HAP-1 (cell line): ENCODE measurements at places on chromosomes 2 and 18.

DNA sequence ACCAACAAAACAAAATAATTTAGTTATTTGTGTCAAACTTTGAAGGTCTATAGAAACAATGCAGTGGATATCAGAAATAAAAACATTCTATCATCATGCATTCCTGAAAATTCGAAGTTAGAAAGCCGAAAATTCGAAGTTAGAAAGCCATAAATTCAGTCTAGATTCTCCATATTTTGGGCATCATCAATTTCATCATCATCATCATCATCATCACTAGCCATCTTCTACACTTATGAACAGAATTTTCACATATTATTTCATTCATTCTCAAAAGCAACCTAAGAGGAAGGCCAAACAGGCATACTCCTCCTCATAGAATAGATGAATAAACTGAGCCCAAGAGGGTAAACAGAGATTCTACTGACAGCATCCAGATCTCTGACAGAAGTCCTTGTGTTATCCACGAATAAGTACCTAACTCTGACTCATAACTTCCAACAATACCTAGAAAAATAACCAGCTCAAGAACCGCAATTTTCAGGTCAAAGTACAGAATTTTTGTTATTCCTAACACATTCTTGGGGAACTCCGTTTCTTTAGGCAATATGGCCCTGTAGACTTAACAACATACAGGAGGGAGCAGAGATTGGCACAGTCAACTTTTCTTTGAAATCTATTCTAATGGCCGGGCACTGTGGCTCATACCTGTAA lies 84.7 kb downstream of the TCF4 start:
- DNase-seq: no peak

- DNase-seq: no peak
These were observed 17.8 kb upstream of the DUSP19 start for GRCh38 chr2:183060571-183061231.

DNA sequence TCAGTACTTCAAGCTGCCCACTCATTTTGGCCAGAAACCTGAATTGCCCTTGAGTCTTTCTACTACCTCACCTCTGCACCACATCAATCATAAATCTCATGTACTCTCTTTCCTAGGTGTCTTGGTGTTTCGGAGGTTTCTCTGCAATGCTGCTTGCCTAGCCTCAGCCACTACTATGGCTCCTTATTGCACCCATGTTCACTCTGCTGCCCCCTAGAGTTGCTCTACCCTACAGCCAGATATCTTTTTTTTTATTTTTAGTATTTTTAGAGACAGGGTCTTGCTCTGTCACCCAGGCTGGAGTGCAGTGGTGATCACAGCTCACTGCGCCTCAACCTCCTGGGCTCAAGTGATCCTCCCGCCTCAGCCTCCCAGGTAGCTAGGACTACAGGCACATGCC lies 413.0 kb downstream of the PTPRM start:
- no peak for DNase-seq

DNA sequence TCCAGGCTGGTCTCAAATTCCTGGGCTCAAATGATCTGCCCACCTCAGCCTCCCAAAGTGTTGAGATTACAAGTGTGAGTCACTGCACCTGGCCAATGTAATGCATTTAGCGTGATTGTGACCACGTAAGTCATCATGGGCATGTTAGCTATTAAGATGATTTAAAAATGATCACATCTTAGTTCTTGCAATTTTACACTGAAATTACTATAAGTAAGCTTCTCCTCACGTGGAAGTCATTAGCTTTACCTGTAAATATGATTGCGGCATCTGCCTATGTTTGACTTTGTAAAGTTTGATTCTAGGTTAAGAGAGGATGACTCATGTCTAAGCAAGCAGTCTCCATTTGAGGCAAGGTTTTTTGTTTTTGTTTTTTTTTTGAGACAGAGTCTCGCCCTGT lies 85.5 kb downstream of the PMAIP1 start:
- no peak for DNase-seq

DNA sequence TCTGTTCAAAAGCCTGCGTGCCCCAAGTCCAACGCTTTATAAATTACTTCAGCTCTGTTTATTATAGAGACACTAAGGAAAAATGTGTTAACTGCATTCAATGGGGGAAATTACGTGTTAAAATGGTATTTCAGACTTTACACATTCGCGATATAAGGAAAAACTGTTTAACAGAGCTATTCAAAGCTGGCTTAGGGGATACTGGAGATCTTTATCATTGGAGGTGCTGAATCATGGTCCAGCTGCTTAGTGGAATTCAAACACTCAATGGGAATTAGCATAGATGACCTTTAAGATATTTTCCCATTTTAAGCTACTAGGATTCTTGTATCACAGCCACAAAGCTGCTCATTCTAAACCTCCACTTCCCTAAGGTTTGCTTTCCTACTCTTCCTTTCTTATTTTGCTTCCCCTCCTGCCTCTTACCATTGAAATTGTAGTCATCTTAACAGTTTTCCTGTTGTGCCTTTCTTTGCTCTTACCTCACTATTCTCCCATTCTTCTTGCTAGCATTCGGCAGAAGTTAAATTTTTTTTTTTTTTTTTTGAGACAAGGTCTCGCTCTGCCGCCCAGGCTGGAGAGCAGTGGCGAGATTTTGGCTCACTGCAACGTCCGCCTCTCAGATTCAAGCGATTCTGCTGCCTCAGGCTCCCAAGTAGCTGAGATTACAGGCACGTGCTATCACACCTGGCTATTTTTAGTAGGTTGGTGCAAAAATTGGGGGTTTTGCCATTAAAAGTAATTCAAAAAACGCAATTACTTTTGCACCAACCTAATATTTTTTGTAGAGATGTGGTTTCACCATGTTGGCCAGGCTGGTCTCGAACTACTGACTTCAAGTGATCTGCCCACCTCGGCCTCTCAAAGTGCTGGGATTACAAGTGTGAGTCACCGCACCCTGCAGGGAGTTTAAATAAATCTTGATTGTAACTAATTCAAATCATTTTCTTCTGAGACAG lies 6.5 kb downstream of the SULT6B1 start:
- DNase-seq: no peak

DNA sequence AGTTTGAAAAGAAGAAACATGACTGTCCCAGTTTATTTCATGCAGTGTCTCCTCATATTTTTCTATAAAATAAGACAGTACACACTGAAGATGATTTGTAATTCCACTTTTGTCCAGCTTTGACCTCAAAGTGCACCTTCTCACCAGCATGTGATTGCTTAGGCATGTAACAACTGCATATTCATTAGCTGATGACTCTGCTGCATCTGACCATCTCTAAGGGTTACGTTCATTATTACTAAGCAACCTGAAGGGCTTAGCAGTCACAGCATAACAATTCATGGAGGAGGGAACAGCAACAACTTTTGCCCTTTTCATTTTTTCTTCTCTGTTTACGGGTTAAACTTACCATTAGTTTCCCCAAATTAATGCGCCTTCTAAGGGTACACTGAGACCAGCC lies 330.6 kb upstream of the PIK3C3 start:
- DNase-seq: no peak

DNA sequence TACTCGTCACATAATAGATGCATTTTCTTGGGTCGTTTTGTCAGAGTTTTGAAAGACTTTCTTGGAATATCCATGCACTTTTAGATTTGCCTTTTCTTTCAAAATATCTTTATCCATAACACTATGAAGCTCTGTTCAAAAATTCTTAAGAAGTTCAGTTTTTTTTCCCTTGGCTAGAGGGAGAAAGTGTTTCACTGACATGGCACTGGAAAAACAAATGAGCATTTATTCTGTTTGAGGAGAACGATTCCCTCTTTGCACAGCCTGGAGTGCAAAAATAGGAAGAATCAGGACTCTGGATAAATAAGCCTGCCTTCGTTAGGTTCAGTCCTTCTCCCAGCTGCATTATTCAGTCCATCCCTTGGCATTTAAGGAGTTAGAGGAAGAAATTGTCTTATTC lies 91.0 kb upstream of the RPE start:
- no peak for DNase-seq

GRCh38 chr2:68156419-68156818 lies 1.3 kb upstream of the PNO1 start:
- no peak for DNase-seq

- no peak for DNase-seq
These were observed 32.9 kb downstream of the DGKD start for GRCh38 chr2:233387225-233387624.

DNA sequence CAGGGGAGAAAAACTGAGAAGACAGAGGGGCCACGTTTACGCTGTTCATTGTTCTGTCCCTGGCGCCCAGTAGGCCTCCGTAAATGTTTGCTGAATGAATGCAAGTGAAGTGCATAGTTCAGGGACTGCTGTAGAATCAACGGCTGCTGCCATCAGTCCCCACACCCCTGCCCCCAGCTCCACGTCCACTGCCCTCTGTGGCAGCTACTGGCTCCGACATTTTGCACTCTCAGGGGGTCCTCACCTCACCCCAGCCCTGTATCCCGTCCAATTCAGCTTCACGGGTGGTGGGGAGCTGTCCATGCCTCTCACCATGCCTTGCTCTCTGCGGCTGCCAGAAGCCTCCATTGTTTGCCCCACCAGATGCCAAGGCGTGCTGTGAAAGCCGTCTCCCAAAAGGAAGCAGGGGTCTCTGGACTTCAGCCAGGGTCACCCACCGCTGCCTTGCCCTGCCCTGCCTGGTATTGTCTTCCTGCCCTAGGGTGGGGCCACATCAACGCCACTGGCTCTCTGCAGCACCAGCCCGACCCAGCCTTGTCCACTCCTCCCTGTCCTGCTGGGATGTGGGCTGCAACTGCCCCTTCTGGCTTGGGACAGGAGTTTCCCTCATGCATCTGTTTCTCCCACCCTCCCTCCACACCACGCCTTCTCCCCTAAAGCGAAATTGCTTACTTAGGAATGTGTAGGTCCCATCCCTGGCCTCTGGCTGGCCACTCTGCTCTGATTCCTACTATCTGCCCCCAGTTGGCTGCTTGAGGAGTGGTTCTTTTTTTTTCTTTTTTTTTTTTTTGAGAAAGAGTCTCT lies 86.0 kb downstream of the RHOB start:
- no peak for DNase-seq
